ENCODE measurements at places on chromosomes 5 and 9.

DNA sequence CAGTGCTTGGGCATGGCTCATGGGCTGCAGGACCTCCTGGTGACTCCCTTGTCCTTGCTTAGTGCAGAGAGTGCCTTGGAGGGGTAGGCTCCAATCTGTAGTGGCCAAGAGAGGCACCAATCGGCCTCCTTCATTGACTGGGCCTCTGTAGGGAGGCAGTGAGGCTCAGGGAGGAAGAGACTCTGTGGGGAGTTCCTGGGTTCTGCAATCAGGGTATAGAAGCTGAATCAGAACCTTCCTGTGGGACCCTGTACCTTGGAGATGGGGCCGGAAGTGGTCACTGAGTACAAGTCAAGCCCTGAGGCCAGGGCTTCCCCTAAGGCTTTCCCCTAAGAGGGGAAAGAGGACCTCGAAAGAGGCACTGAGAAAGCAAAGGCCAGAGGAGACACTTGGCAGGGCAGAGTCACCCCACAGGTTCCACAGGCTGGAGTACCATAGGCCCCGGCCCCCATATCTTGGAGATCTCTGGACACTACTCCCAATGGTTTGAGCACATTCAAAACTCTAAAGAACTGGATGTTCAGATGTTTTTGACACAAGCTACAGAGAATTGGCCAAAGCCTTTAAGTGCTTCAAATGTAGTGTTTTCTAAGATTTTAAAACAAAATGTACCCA is 190.5 kb downstream of the HSPA4 start:
- peak; percentile 16 for DNase-seq

GRCh38 chr5:134874831-134875655 is 872 bp downstream of the TXNDC15 start:
- DNase-seq: peak; percentile 82

DNA sequence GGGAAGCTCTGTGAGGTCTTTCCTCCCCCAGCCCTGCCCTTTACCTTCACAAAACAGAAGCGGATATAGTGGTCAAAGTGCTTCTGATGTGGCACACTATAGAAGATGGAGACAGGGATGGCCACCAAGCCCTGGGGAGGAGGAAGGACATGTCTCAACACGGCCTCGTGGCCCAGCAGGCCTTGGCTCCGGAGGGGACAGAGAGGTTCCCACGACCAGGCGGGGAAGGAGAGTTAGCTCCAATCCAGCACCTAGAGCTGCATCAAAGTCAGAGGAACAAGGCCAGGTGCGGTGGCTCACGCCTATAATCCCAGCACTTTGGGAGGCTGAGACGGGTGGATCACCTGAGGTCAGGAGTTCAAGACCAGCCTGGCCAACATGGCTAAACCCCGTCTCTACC is 4.1 kb upstream of the SPOUT1 start:
- DNase-seq: no peak

- DNase-seq: no peak
Observed at GRCh38 chr5:119063579-119064379, 7.1 kb upstream of the DMXL1 start.

DNA sequence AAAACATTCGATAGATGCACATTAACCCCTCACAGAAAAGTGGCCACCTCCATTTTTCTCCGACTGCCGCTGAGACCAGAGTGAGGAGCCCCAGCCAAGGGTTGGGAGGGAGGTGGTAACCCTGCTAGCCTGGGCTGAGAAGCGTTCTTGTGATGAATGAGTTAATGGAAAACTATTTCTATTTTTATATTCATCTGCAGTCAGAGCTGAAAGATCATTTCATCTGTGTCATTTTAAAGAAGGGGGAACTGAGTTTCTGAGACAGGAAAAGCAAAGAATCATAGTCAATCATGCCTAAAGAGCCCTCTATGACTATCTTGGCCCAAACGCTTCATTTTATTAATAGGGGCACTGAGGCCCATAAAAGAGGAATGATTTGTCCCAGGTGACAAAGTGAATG is 229.5 kb downstream of the PAPPA start:
- no peak for DNase-seq

DNA sequence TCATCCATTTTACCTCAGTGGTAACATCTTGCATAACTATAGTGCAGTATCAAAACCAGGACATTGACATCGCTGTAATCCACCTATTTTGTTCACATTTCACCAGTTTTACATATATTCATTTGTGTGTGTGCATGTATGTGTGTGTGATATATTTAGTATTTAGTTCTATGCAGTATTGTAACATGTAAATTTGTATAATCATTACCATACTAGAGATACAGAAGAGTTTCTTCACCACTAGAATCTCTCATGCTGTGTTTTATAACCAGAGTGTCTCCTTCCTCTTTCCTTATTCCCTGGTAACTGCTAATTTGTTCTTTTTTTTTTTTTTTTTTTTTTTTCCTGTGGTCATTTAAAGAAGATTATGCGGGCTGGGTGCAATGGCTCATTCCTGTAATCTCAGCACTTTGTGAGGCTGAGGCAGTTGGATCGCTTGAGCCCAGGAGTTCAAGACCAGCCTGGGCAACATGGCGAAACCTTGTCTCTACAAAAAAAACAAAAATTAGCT is 11.0 kb downstream of the RASA1 start:
- DNase-seq: no peak

DNA sequence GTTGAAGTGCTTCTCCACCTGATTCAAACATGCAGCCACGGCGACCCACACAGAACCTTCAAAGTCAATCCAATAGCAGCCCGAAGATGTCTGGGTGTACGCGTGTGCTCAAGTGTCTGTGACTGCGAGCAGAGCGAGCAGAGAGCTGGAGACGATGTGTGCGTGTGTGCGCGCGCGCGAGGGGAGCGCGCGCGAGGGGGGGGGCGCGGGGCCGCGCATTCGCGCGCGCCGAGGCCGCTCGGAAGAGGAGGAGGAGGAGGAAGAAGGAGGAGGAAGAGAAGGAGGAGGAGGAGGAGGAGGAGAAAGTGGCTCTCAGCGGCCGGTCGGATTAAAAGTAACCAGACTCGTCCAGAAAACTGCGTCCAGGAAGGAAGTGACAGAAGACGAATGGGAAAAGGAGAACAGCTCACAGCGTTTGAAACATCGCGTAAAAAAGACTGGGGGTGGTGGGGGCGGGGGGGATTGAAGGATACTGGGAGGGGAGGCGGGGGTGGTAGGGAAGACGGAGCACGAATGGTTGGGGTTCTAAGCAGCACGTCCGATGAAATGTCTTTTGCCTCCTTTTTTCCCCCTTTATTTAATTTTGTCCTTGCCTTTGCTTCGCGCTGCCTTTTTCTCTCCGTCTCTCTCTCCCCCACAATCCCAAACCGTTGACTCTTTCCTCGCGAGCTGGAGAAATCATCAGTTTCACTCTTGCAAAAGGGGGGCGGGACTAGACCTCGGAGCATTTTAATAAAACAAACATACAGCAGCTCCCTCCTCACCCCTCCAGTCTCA is at the start of gene MEF2C:
MEF2C (minus strand) TSS at position 126 of the 777 bp plus-strand sequence. CDS start 59,396 bp downstream, outside the sequence.
- DNase-seq: peak; percentile 91

DNA sequence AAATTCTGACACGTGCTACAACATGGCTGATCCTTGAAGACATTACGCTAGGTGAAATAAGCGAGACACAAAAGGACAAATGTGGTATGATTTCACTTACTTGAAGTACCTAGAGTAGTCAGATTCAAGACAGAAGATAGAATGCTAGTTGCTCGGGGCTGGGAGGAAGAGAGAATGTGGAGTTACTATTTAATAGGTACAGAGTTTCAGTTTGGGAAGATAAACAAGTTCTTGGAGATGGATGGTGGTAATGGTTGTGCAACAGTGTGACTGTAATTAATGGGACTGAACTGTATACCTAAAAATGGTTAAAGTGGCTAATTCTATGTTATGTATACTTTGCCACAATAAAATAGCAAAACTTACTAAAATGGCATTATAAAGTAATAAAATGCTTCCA is 34.4 kb downstream of the PAM start:
- no peak for DNase-seq

DNA sequence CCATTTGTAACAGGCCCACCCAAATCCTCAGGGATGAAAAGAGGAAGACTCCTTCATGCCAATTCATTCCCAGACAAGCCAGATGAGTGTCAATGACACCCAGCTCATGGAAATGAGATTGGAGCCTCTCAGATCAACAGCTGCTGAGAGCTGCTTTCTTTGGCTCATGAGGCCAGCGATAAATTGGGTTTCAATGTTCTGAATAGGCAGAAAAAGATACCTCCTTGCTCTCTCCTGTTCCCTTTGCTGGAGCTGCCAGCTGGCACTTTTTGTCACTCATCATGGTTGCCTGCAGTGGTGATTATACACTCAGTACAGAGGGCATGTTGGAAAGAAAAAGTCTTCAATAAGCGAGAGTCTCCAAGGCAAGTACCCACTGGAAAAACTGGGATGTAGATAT is 47.1 kb downstream of the SH3RF2 start:
- no peak for DNase-seq

DNA sequence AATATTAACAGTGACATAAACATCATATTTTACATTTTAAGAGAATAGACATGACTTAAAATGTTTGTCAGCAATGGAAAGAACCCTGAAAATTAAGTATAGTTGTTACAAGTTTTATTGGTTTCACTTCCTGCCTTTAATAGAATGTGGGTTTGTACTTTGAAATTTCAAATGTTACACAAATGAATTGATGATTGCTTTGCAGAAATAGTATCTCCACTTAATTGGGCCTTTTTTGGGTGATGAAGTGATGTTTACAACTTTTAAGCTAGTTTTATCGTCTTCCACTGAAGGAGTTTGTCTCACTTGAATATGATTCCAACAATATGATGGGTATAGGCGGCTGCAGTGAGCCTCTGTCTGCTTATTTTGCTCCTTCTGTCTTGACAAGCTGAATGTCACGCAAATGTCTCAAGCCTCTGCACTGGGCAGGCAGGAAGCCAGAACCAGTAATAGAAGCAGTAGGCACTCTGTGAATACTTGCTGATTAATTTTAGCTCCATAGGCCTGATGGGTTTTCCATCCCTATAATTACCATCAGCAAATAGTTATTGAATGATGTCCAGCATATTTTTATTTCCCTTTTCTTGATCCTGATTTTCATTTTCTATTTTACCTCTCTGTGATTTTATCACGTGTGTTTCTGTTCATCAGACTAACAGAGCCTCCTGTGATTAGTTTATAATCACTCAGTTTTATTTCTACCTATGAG is 10.6 kb upstream of the NR3C1 start:
- DNase-seq: no peak

- DNase-seq: no peak
Observed at GRCh38 chr9:134869554-134870300, 10.9 kb upstream of the FCN2 start.

DNA sequence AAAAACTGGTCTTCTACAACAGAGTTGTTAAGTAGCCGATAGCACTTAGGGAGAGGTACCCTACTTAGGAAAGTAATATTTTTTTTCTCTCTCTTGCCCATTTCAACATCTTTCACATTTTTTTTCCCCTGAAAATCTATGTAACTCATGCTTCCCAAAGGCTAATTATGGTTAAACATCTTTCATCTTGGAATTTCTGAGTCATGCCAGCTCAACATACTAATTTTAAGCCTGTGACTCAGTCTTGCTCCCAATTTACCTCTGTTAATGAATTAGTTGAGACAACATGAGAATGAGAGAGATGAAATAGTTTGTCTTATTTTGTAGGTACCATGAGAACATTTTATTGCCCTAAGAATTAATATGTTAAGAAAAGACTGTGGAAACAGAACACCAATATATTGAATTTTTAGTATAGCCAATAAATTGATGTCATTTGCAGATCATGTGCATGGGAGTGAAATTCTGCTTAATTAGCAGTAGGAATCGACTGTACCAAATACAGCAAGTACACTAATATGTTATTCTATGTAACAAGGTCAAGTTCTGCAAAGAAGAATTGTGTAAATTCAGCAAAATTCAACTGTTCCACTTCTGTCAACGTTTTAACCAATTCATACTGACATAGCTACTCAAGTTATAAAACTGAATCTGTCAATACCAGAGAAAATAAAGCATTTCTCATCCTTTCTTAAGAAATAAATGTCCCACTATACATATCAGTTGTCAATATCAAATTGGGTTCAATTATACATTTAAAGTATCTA is 550.0 kb downstream of the PTPRD start:
- DNase-seq: no peak

GRCh38 chr9:128588581-128589233 is 36.3 kb downstream of the SPTAN1 start:
- no peak for DNase-seq

GRCh38 chr5:17087035-17087434 is 130.4 kb upstream of the BASP1 start:
- DNase-seq: no peak

GRCh38 chr9:101119206-101119819 is 90.8 kb downstream of the PLPPR1 start:
- DNase-seq: no peak

GRCh38 chr9:137774775-137775386 is 102.7 kb upstream of the CACNA1B start:
- peak; percentile 65 for DNase-seq

DNA sequence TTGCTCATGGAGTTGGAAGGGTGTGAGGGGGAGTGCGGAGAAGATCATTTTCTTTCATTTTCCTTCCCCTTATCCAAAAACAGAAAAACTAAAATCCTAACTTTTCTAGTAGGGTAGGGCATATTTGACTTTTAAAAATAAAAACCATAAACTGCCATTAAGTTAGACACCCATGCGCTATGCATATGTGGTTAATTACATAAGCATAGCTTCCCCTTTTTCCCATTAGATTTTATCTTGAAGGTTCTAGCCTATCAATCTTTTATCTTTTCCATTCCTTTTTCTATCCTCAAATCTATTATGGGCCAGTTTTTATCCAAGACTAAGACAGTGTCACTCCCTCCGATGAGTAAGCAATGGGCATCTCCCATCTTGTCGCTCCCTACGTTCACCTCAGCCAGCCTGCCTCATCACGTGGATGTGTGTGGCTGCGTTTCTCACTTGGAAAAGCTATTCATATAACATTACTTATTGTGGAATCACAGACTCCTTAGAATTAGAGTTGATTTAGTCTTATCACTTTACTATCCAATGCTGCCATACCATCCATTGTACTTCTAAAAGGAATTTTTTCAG is 49.2 kb downstream of the PCSK5 start:
- DNase-seq: no peak

GRCh38 chr9:136109351-136110081 is 9.2 kb downstream of the TMEM250 start:
- peak; percentile 98 for DNase-seq

GRCh38 chr5:78771260-78772205 is 123.0 kb upstream of the LHFPL2 start:
- peak; percentile 82 for DNase-seq

GRCh38 chr5:139852696-139853095 is 57.1 kb downstream of the PSD2 start:
- peak; percentile 38 for DNase-seq

DNA sequence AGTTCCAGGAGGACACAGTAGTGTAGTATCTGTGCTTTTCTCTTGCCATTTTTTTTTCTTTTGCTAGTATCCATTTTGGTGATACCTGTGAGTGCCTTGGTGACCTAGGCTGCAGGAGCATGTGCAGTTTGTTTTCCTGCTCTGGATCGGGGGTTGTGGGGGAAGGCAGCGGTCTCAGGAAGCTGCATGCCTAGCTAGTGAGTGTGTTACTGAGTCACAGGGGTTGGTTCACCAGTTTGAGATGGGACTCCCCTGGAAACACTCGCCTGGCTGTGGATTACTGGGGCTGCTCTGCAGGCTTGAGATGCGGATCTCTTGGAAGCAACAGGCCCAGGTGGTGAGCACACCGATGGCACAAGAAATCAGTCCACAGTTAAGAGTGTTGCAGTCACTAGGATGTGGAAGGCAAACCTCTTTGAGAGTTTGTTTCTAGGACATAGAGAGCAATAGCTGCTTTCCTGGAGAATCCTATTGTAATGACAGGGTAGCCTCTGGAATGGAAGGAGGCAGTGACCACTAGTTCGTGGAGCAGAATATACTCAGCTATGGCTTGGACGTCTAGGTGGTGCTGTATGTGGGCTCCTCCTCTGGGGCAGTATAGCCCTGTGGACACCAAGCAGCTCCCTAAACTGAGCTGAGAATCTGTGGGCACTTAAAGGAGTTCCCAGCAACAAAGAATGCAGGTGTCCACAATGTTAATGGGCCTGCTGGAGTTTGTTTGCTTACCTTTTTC is 20.0 kb upstream of the SPATA31E1 start:
- DNase-seq: no peak

Data from spleen (tissue), 13 donors.